ENCODE measurements at places on chromosomes 16 and 17.

- DNase-seq, result no peak
Observed at GRCh38 chr16:29680180-29680598, 1.2 kb downstream of the QPRT start.

DNA sequence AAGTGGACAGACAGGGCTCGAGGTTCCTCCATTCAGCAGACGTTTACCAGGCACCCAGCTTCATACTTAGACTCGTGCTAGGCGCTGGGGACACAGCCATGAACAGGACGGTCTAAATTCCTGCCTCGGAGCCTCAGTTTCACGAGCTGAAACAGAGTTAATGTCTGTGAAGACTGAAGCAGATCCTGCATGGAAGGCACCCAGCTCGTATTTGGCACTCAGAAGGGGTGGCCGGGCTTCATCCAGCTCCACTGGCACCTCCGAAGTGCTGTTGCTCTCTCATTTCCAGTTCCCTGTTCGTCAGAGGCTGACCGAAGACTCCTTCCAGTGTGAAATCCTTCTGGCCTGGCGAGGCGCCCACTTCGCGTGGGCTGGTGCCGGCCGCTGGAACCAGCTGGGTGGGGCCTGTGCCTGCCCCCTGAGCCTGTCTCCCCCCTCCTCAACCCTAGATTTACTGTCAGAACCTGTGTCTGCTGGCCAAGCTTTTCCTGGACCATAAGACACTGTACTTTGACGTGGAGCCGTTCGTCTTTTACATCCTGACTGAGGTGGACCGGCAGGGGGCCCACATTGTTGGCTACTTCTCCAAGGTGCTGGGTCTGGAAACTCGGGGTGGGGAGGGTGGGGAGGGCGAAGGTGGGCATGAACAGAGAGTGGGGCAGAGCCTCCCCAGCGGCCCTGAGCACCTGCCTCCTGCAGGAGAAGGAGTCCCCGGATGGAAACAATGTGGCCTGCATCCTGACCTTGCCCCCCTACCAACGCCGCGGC lies 5.8 kb downstream of the PRSS8 start:
- no peak for DNase-seq

- DNase-seq, result no peak
Observed at GRCh38 chr17:4204710-4205173, 59.0 kb downstream of the ANKFY1 start.

DNA sequence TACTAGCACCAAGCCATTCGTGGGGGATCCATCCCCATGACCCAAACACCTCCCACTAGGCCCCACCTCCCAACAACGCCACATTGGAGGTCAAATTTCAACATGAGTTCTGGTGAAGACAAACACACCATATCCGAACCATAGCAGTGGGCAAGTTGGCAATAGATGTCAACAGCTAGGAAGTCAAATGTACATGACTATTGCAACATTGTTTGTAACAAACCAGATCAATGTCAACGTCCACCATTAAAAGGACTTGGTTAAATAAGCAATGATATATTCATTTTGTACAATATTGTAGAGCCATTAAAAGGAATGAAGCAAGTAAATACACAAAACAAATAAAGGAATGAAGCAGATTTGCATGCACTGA lies 26.5 kb upstream of the CIITA start:
- no peak for DNase-seq

DNA sequence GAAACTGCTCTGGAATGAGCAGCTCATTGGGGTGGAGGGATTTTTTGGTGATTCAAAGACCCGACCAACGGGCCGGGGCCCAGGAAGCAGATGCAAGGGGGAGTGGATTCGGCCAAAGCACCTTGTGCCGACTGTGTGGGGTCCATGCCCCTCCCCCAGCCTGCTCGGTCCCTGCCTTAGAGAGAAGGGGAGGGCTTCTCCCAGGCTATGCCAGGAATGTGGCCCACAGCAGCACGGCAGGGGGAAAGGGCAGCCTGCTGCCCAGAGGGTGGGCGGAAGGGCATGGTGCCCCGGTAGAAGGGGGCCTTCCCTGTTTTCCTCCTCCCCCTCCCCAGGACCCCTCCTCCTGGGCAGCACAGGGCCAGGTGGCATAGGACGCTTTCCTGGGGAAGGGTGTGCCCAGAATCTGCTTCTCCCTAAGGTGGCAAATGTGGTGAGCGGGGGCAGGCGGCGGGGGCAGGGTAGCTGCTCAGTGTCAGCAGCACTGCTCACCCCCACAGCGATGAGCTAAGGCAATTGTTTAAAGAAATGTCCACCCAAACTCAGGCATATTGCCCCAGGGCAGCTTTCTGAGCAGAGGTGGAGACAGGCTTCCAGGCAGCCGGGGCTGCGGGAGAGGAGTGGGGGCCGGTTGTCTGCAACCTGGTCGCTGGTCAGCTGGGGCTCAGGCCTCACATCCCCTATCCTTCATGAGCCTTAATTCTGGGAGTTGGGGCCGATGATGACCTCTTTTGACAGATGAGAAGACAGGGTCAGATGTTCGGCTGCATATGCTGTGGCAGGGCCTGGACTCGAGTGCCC lies 33.9 kb upstream of the MLKL start:
- no peak for DNase-seq

- no peak for DNase-seq
Observed at GRCh38 chr17:76053246-76054111, 18.8 kb downstream of the SRP68 start.
